ENCODE measurements at places on chromosomes 2 and 18. TPM values are rescaled to one million over a fixed set of nuclear protein-coding genes. Genes with fewer than 3 reads are reported as not detected.

DNA sequence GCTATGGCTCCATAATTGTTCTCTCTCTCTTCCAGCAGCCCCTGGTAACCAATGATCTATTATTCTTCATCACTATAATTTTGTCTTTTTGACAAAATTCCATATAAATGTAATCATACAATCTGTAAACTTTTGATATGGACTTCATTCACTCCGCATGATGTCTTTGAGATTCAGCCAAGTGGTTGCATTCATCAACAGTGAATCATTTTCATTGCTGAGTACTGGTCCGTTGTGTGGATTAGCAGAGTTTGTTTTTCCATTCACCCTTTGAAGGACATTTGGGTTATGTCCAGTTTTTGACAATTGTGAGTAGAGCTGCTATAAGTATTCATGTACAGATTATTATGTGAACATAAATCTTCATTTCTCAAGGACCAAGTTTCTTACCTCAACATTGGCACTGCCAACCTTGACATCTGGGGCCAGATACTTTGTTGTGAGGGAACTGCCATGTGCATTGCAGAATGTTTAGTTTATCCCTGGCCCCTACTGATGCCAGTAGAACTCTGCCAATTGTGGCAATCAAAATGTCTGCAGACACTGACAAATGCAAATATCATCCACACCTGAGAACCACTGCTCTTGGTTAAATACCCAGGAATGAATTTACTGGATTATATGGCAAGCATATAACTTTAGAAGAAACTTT lies 48.4 kb upstream of the BCL2L11 start:
- no peak for DNase-seq

- DNase-seq, result no peak
Observed at GRCh38 chr2:66994654-66995053, 402.5 kb upstream of the ETAA1 start.

DNA sequence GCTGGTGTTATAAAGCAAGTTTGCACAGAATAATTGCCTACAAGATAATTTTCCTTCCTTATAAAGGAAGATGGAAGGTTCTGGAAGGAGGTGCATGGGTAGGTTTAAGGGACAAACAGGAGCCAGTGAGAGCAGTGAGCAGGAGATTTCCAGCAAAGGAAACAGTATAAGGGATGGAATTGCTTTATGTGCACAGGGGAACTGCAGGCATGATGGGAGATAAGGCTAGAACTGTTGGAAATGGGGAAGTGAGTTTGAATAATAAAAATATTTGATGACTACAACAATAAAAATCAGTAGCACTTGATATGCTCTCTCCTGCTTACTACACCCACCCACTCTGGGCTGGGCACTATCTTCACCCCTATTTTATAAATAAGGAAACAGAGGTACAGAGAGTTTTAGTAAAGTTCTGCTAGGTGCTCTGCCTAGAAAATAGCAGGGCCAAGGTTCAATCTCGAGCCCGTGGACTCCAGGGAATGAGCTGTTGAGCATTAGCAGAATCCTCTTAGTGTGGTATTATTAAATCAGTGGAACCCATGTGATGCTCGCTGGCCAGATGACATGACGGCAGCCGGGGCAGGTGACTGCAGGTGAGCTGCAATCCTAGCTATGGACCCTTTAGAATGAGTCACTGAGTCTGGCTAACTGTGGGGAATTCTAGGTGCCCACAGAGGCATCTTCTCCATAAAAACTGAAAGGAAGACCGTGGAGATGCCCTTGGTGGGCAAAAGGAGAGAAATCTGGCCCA lies 302.5 kb downstream of the PIEZO2 start:
- DNase-seq, result no peak

GRCh38 chr2:11923935-11924334 lies 177.5 kb downstream of the LPIN1 start:
- DNase-seq, result no peak

GRCh38 chr18:45775743-45776142 lies 49.7 kb upstream of the SIGLEC15 start:
- DNase-seq, result no peak

Gene CAVIN2
- total RNA-seq, result 52.4 TPM
